ENCODE measurements at places on chromosomes 12 and 14. TPM values are rescaled to one million over a fixed set of nuclear protein-coding genes. Genes with fewer than 3 reads are reported as not detected.
A peak's percentile ranks its signal among the peaks of the same experiment; 100 is the strongest.

GRCh38 chr12:47296828-47297227 is 217.1 kb upstream of the AMIGO2 start:
- no peak for DNase-seq

DNA sequence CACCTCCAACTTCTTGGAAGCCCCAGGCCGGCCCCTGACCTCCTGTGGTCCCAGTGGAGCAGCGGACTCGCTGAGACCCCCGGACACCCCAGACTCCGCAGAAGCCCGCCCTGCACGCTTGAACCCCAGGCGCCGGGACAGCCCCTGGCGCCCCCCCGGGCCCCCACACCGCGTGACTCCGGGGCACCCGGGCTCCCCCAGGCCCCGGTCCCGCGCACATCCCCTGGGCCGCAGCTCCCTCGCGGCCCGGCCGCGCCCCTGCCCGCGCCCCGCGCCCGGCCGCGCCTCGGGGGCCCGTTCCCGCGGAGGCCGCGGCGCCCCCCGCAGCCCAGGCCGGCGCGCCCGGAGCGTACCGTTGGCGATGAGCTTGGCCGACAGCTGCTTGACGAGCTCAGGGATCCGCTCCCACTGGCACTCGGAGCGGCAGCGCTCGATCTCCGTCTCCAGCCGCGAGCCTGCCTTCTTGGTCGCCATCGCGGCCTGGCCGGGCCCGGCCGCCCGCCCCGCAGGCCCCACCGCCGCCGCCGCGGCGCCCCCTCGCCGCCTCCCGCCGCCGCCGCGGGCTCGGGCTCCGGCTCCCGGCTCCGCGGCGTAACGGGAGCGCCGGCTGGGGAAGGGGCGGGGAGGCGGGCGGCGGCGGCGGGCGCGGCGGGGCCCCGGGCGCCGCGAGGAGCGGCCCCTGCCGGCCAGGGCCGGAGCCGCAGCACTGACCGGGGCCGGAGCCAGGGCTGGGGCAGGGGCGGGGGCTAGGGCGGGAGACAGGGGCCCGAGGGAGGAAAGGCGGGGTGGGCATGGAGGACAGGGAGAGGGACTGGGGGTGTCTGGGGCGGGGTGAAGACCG is at the start of gene TTC7B:
Gene TTC7B, minus strand, starts transcription at position 609 of the 841 bp plus-strand sequence. Its CDS starts 135 bp downstream, at position 474.
- DNase-seq: no peak

GRCh38 chr14:98227000-98227726 is 1044.8 kb downstream of the BCL11B start:
- no peak for DNase-seq

- DNase-seq: no peak
Observed at GRCh38 chr12:84412226-84412625, 500.4 kb downstream of the SLC6A15 start.

GRCh38 chr12:45975506-45975905 is 14.9 kb downstream of the SCAF11 start:
- DNase-seq: no peak

GRCh38 chr12:85681333-85681732 is 154.9 kb downstream of the RASSF9 start:
- DNase-seq: no peak

DNA sequence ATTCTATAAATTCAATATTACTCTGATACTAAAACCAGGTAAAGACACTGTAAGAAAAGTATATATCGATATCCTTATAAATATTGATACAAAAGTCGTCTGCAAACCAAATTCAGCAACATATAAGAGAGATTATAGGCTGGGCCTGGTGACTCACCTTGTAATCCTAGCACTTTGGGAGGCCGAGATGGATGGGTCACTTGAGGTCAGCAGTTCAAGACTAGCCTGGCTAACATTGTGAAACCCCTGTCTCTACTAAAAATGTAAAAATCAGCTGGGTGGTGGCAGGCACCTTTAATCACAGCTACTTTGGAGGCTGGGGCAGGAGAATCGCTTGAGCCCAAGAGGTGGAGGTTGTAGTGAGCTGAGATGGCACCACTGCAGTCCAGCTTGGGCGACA is 13.5 kb upstream of the TUBA1C start:
- no peak for DNase-seq

DNA sequence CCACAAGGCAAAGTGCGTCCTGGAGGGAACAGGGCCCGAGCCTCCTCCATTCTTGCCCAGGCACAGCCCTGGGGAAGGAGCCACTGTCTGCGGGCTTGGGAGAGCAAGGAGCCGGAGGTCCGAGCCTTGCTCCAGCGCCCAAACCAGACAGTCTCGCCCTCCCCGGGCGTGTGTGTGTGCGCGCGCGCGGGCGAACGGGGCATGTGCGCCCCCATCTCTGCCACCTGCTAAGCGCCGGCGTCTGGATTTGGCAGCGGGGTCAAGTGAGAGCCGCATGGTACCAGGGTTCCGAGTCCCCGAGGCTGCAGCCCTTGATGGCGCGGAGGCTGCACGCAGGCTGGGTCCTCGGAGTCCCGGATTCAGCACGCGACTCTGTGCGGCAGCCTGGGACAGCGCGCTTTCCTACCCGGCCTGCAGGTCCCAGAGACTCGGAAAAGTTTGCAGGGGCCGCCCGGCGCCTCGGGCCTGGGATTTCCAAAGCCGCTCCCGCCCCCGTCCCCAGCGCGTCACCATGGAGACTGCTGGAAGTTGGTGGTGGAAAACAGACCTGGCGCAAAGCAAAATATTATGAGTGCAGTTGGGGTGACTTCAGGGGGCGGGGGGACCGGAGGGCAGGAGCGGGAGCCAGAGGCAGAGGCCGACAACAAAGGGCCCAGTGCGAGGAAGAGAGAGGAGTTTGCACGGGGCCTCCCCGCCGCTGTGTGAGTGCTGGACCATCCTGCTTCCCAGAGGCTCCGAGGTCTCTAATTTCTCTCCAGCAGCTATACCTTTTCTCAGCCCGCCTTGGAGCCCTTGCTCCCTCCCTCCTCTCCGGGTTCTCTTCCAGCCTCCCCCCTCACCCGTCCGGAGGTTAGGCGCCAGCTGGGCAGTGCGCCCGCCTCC is 4.2 kb downstream of the RFX4 start:
- no peak for DNase-seq

DNA sequence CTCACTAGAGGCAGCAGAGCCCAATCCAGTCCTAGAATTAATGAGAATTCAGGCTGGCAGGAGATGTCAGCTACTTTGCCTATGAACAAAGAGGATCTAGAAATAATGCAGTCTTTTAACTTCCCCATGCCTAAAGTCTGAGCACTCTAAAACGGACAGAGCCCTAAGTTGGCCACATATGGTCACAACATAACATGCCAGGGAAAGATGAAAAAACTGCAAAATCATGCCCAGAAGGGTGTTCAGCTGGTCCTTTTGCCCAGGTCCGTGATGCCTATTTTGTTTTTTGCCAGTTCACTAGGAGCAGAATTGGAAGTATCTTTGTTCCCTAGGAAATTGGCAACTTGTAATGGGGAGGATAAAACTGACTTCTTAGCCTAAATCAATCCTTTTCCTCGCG is 20.3 kb upstream of the LMNTD1 start:
- DNase-seq: no peak

GRCh38 chr14:103308717-103309616 is 25.1 kb upstream of the EIF5 start:
- no peak for DNase-seq

GRCh38 chr14:104751539-104752422 is 1.2 kb upstream of the SIVA1 start:
- no peak for DNase-seq

GRCh38 chr12:4918950-4919660 is 9.4 kb downstream of the KCNA1 start:
- no peak for DNase-seq

DNA sequence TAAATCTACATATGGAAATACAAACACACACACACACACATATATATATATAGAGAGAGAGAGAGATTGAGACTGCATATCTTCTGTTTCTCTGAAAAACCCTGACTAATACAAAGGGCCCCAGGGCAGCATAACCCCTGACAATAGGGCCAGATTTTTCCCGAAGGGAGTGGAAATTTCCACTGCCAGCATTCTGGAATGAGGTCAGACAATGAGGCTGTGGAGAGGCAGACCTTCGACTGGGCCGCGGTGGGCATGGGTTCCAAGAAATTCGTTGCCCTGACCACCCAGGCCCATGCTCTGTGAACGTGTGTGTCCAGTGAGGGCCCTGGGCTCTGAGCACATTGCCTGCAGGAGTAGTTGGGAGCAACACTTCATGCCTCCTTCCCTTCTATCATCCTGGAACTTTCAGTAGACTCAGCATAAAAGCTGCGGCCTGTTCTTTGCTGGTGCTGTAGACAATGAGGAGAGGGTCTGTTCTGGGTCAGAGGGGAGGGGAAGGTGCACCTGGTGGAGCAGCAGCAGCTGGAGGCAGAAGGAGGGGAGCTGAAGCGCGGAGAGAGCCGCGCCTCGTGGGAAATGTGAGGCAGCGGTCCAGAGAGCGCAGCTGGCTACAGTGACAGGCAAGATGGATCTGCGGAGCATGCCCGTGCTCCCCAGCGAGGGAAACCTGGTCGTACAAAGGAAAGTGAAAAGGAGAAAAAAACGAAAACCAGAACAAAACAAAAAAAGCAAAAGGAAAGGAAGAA is 25.6 kb upstream of the CCDC60 start:
- DNase-seq: no peak

DNA sequence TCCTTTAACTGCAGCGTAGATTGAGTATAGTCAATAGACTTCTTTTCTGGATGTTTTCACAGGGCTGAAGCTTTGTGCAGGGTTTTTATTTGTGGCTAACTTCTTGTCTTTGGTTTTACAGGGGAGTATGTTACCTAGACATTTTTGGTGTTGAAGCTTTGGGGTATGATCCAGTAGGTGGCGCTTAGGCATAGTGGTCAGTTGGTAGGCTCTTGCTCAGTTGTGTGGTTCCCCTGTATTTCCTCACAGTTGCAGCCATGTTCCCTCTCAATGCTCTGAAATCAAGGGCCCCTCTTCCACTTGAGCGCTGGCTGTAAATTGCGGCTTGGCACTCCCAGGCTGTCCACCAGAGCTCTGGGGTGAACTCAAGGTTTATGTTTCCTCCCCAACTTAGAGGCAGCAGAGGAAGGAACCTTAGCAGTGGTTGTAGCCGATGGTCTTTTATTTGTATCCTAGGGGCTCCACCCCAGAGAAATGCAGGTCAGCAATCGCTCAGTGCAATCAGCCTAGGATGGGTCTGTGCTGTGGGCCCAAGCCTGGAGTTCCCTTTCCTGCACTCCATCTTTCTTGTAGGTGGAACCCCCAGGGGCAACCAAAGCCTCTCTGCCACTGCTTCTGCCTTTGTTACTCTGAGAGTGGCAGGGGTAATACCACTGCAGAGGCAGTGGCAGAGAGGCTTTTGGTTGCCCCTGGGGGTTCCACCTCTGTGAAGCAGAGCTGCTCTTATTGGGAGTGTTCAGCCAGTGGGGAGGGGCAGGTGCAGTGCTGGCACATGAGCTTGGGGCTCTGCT is 55.1 kb downstream of the CMAS start:
- DNase-seq: no peak

DNA sequence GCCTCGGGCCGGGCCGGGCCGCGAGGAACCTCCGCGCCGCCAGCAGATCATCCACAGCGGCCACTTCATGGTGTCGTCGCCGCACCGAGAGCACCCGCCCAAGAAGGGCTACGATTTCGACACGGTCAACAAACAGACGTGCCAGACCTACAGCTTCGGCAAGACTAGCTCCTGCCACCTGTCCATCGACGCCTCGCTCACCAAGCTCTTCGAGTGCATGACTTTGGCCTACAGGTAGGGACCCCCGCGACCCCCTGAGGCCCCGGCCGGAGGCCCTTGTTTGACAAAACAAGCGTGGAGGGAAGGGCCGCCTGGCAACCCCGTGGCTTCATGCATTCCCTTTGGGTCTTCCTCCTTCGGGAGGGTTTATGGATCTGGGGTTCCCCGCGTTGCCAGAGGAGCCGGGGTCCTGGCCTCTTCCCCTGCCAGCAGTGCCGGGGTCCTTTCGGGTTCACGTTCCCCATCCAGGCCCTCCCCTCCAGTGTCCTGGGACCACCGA is 526 bp downstream of the MLXIP start:
- DNase-seq: peak; percentile 46

DNA sequence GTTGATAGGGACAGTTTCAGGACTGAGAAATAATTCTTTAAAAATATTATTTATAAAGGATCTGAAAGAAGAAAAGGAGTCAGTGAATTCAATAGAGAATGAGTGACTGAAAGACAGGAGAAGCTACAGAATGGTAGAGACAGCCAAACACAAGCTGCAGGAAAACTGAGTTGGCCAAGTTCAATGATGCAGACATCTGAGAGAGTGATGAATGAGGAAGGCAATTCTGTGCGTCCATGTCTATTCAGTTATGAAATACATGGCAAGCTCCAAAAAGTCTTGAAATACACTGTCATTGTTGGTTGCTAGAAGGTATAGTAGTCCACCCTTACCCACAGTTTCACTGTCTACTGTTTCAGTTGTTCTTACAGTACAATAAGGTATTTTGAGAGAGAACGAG is 6.8 kb downstream of the LRRC74A start:
- DNase-seq: no peak

DNA sequence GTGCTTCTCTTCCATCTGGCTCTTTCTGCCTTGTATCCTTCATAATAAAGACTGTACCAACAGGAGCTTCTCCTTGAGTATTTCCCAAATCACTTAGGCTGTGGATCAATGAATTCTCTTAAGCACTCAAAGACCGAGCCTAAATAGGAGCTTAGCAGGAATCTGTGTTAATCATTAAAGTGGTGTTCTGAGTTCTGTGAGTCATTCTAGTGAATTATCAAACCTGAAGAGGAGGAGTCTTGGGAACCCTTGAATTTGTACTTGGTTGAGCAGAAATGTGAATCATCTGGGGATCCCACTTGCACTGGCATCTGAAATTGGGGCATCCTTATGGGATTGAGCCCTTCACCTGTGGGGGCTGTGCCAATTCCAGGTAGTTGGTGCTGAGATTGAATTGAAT is 946.2 kb downstream of the BCL11B start:
- no peak for DNase-seq

DNA sequence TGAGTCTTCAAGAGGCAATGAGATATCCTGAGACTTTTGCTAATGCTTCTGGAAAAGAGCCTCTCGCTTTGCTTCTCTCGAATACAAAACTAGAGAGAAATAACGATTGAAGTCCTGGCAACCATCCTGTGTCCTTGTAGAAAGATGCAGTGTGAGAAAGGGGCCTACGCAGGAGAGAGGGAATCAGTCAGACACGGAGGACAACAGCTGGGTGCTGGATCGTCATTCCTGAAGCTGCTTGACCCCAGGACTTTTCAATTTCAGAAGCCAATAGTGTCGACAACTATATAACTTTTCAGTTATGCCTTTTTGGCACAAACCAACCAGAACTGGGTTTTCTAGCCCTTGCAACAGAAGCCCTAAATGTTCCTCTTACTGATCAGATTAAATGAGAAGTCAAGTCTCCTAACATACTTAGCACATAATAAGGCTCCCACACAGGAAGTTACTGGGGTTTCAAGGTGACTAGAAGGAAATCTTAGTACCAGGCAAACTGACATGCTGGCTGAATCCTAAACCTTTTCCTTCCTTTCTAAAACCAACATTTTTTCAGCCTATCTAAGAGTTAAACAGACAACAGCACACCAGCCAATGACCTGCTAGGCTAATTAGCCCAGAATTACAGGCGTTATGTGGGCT is 755.6 kb downstream of the MED13L start:
- no peak for DNase-seq

Gene TAS2R9
- not detected for total RNA-seq

Gene GSG1
- total RNA-seq: not detected

Gene KRT7
- 1.0 TPM for total RNA-seq

Gene APPL2
- 226 TPM for total RNA-seq

Gene SLC41A2
- 63.2 TPM for total RNA-seq

Gene CIT
- total RNA-seq: 11.2 TPM

Gene GSC
- not detected for total RNA-seq

Gene ACSS3
- total RNA-seq: 0.69 TPM

Measured in mucosa of descending colon (tissue), 3 donors.